Esophagus muscularis mucosa (tissue), 4 donors: ENCODE measurements at places on chromosomes 4 and X. TPM values are rescaled to one million over a fixed set of nuclear protein-coding genes. Genes with fewer than 3 reads are reported as not detected.

The WDFY3 gene
- total RNA-seq, result 102 TPM

The AFM gene
- total RNA-seq, result not detected

The ABCG2 gene
- total RNA-seq, result 3.2 TPM

- H3K27ac ChIP-seq, result no peak overlapping the region
- no peaks in the 10 kb centered on the region for H3K4me1 ChIP-seq
- no peaks in the 10 kb centered on the region for H3K27me3 ChIP-seq
These were observed 9.7 kb upstream of the UFSP2 start for GRCh38 chr4:185435466-185435865.

DNA sequence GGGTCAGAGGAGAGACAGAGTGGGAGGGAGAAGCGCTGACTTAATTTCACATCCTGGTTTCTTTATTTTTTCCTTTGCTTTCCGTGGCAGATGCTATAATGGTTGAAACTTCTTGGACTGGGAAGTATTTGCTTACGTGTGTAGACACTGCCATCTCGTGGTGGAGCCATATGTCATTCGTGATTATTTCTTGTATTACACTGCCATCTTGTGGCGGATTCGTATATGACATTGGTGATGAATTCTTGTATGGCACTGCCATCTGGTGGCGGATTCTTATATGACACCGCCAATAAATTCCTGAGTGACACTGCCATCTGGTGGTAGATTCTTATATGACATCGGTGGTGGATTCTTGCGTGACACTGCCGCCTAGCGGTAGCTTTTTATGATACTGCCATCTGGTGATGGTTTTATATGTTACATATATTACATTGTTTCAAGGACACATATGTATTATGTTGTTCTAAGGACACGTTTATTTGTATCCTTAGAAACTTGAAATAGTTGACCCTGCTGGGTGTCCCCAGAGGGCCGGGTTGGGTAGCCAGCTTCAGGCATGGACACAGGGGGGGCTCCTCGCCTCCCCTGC is 37.3 kb upstream of the CLCN4 start:
- H3K4me1 ChIP-seq, result peaks cover 42% of the 10 kb centered on the region
- DNase-seq, result peak; percentile 94
- no peak overlapping the region for H3K4me3 ChIP-seq
- H3K27me3 ChIP-seq, result no peaks in the 10 kb centered on the region
